ENCODE measurements at places on chromosomes 7 and 10.

- no peak for DNase-seq
Measured at GRCh38 chr7:15303357-15303756, 258.5 kb downstream of the AGMO start.

DNA sequence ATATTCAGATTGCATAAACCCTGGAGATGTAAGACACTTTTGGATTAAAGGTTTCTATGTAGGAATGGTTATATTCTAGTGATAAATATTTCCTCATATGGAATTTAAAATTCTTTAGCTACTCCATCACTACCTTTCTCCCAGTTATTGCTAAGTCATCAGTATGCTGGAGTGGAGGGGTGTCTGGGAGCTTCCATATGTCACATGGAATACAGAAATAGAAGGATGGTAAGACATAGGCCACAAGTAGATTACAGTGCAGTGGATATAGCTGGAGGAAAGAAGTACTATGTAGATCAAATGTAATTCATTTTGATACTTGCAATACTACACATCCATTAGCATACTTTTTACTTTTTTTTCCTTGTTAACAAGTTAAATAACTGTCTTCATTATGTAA is 428.4 kb downstream of the ARL4A start:
- no peak for DNase-seq

- DNase-seq: no peak
Measured at GRCh38 chr10:11871466-11871865, 48.3 kb downstream of the PROSER2 start.

GRCh38 chr10:123526356-123527064 is 139.6 kb upstream of the GPR26 start:
- no peak for DNase-seq

GRCh38 chr7:18845700-18846099 is 271.7 kb downstream of the TWIST1 start:
- no peak for DNase-seq

- no peak for DNase-seq
Measured at GRCh38 chr10:7410301-7410861, 453 bp downstream of the SFMBT2 start.

DNA sequence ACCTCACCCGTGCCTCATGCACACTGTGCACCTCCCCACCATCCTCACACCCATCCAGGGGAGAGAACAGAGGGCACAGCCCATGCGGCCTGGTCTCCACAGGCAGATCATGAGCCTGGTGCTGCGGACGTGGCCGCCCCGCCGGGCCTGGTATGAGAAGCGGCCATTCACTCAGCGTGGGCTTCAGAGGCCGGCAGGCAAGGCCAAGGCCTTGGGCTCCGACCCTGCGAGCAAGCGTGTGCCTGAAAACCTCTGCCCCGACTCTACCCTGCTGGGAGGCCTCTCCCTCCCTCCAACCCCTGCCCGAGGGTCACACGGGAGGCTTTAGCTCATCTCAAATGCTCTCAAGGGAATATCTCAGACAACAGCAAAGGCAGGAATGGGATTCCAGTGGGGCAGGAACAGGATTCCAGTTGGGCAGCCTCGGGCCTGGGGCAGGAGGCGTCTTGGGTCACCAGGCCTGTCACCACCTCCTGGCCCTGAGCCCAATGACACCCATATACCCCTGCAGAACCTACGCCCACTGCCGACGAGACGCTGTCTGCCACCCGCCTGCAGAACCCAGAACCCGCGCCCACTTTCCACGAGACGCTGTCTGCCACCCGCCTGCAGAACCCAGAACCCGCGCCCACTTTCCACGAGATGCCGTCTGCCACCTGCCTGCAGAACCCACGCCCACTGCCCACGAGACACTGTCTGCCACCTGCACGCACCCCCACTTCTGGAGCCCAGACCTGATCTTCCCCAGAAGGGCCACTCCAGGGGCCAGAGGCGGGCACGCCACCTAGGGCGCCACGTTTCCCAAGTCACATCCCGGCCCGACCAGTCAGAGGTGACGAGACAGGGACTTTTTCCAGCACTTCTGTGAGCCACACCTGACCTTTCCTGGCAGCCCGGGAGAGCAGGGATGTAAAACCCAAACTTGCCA is 38.9 kb downstream of the ADAP1 start:
- no peak for DNase-seq

GRCh38 chr7:122290476-122290875 is 14.1 kb downstream of the FEZF1 start:
- DNase-seq: no peak

DNA sequence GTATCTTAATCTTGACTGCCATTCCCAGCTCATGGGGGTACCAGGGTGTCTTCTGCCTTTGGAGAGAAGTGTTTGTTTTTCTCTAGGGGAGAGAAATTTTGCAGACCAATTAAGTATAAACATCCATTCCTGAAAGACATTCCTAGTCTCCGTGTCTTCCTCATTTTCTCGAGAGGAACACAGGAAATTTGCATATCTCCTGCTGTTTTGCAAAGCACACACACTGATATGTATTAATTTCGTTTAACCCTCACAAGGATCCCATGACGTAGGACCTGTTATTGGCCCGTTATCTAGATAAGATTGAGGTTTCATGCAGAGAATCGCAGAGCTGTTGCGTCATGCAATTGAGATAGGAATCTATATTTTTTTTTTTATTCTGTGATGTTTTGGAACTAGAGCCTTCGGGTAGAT is 944 bp downstream of the RHBDD2 start:
- no peak for DNase-seq

DNA sequence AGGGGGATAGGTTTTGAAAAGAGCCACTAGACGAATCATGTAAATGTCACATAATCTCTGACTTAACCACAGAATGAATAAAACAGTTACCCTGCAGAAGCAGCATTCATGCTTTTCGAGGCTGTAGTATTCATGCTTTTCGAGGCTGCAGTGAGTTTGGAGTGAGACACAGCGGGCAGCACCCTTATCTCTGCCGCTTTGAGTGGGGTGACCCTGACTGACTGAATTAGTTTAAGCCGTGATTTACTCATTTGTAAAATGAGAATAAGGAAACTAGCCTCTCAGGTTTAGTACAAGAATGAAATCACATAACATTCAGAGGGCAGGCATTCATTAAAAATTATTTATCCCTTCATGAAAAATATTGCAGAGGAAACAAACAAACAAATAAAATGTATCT is 92.8 kb upstream of the KMT2C start:
- no peak for DNase-seq

GRCh38 chr7:54778696-54779540 is 19.9 kb upstream of the SEC61G start:
- no peak for DNase-seq

GRCh38 chr7:120181499-120181898 is 91.5 kb upstream of the KCND2 start:
- no peak for DNase-seq

GRCh38 chr10:130438861-130439260 is 302.7 kb downstream of the GLRX3 start:
- DNase-seq: no peak

DNA sequence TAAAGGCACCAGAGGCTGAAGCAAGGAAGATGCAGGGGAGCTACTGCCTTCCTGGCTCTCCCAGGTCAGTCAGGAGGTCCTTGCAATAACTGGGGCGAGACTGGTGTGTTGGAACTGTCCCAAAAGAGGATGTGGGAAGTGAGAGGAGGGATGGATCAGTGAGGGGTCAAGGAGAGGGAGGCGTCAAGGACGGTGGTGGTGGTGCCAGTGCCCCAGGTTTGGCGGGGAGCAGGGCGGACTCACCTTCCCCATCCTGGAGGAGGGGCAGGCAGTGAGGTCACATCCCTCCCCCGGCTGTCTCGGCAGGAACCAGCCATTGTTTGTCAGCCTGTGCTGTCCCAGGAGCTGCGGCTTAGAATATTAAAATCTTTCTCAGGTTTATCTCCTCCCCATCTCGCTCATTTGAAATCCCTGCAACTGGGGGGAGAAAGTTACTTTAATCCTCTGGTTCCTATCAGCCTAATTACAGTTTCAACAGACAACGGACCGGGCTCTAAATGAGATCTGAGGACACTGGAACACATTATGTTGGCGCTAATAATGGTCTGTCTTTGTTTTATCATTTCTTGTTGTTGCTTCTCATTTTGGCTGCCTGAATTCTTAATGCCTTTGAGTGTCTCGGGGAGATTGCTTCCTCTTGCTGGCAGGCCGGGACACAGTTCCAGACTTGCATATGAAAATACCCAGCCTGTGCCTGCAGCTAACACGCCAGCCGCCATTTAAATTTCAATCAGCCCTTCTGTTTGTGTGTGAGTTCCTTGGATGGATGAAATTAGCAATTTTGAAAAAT is 387.5 kb downstream of the RPS24 start:
- peak; percentile 41 for DNase-seq

GRCh38 chr7:29123626-29124190 is 22.6 kb downstream of the CPVL start:
- DNase-seq: no peak

- no peak for DNase-seq
Measured at GRCh38 chr10:122864901-122865300, 14.5 kb downstream of the FAM24B start.

GRCh38 chr7:70189776-70190175 is 591.5 kb downstream of the AUTS2 start:
- no peak for DNase-seq

DNA sequence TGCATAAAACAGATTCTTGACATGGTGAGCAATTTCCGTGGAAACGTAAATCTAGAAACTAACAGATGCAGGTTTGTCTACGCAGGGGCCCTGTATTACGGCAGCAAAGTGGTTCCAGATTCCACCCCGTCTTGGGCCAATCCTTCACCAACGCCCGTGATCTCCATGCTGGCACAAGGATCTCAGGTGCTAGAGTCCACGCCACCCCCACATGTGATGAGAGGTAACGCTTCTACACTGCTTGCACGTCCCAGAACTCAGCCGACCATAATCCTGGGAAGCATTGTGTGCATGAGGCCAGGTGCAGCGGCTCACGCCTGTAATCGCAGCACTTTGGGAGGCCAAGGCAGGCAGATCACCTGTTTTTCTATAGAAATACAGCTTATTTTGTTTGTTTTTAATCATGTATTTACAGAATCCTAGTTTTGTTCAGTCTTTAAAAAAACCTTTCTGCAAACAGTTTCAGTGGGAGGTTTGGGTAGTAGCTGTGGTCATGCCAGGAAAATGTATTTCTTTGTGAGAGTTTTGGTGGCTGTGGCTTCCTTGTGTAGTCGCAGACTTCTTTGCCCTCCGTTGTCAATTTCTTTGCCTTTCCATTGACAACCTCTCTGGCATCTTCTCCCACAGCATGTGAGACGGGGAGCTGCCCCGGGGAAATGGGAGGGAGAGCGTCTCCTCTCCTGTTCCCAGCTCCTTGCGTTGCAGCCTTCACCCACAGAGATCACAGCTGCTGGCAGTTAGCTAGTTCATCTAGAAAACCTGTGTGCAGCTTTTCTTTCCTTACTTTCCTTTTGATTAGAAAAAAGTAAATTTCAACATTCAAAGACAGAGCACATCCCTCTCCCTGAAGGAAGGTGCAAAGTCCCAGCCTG is 35.7 kb downstream of the ITIH2 start:
- no peak for DNase-seq

DNA sequence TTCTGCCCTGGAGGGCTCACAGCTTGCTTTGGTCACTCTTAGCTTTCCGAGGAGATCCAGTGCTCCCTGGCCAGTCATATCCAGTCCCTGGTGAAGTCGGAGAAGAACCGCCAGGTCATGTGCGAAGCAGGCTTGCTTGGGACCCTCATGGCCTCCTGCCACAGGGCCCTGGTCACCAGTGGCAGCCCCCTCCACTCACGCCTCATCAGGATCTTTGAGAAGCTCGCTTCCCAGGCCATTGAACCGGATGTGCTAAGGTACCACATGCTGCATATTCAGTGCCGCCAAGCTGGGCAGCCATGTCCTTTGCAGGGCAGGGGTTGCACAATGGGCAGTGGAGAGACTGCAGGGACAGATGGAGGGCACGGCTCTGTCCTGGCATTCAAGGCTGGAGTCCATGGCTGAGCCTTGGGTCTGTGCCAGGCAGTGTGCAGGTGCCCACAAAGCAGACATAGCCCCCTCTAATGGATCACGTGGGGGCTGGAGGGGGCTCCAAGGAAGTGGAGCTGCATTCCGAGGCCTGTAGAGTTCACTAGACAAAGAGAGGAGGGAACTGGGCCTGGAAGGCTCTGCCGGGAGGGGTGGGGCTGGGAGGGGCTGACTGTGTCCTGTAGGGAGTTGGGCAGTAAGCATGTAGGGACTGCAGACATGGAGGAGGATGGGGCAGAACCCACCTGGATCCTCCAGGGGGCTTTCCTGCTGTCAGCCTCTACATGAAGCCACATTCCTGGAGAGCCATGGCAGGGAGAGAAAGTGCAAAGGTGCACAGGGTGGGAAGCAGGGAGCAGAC is 89.9 kb downstream of the WDFY4 start:
- DNase-seq: no peak

DNA sequence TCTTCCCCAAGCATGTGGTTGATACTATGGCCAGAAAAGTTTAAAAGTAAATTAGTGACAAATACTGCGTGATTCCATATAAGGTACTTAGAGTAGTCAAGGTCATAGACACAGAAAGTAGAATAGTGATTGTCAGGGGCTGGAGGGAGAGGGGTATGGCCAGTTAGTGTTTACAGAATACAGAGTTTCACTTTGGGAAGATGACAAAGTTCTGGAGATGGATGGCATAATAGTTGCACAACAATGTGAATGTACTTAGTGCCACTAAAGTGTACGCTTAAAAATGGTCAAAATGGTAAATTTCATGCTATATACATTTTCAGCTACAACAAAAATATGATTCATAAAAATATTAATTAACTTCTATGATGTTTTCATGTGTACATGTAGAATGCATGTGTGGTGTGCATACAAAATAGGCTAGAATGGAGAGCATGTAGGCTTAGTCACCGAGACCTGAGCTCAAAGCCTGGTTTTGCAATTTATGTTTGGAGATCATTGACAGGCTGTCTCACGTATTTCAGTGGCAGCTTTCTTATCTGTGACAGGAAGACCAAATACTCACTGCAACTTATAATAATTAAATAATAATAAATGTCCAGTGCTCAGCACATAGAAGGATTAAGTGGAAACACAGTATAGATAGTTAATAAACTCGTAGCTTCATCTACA is 625.6 kb downstream of the SUGCT start:
- no peak for DNase-seq

DNA sequence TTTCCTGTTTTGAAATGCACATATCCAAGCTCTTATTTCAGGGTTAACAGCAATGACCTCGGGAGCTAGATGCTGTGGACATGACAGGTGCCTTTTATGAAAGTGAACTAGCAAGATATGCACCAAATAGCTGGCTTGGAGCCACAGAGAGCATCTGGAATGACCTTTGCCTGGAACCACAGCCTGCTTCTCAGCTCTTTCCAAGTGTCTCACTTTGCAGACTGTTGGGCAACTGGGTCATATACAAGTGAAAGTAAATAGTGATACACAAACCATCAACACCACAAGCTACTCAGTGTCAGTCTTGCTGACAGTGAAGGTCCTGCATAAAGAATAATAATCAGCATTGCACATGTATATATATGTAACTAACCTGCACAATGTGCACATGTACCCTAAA is 183.5 kb downstream of the RNF133 start:
- no peak for DNase-seq

- DNase-seq: no peak
Measured at GRCh38 chr10:21934307-21934706, 69.2 kb downstream of the DNAJC1 start.

GRCh38 chr7:84595026-84595425 is 400.4 kb upstream of the SEMA3A start:
- DNase-seq: no peak

Data from left forelimb (tissue), 1 donor.